RWPE2 (cell line): ENCODE measurements at places on chromosomes 11 and 22.

DNA sequence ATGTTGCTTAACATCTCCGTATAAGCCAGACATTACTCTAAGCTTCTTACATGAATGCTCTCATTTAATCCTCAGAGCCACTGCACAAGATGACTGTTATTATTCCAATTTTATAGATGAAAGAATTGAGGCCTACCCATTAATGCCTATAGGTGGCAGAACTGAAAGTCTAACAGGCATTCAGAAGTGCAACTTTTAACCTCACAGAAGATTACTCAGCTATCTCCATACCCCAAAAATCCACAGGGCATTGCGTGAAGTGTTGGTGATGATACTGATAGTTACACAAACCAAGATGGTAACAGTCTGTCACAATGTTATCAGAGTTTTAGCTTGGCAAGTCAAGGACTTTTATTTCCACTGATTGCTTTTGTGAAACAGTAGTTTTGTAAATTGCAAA is 130.5 kb downstream of the ARHGAP42 start:
- no peaks in the 10 kb centered on the region for H3K4me1 ChIP-seq
- H3K27ac ChIP-seq, result no peak overlapping the region
- no peaks in the 10 kb centered on the region for H3K36me3 ChIP-seq
- no peaks in the 10 kb centered on the region for H3K27me3 ChIP-seq
- no peak overlapping the region for H3K4me3 ChIP-seq
- DNase-seq, result no peak

- H3K4me1 ChIP-seq, result no peaks in the 10 kb centered on the region
- no peaks in the 10 kb centered on the region for H3K36me3 ChIP-seq
Measured at GRCh38 chr22:49525801-49526535, 301.7 kb downstream of the BRD1 start.

- no peak overlapping the region for H3K27ac ChIP-seq
- no peaks in the 10 kb centered on the region for H3K36me3 ChIP-seq
- no peak for DNase-seq
- peaks cover 9% of the 10 kb centered on the region for H3K4me1 ChIP-seq
- no peaks in the 10 kb centered on the region for H3K27me3 ChIP-seq
- no peak overlapping the region for H3K4me3 ChIP-seq
Measured at GRCh38 chr22:35563211-35563610, 22.6 kb downstream of the RASD2 start.

DNA sequence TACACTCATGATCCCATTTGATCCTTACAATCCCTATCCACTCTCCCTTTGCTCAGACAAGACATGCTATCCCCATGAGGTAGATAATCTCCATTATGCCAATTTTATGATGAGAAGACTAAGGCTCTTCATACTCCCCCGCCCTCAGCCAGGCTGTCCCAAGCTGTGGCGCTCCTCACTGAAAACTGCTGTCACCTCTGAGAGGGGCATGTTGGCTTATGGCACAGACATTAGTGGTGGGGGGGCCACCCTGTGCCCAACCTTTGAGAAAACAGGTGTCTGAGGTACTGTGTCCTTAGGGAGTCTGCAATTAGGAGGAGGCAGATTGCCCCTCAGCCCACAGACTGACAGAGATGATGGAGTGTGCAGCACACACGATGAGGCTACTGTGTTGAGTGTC is 2.4 kb downstream of the DDTL start:
- no peak overlapping the region for H3K4me3 ChIP-seq
- no peaks in the 10 kb centered on the region for H3K27me3 ChIP-seq
- no peak for DNase-seq
- no peak overlapping the region for H3K27ac ChIP-seq

DNA sequence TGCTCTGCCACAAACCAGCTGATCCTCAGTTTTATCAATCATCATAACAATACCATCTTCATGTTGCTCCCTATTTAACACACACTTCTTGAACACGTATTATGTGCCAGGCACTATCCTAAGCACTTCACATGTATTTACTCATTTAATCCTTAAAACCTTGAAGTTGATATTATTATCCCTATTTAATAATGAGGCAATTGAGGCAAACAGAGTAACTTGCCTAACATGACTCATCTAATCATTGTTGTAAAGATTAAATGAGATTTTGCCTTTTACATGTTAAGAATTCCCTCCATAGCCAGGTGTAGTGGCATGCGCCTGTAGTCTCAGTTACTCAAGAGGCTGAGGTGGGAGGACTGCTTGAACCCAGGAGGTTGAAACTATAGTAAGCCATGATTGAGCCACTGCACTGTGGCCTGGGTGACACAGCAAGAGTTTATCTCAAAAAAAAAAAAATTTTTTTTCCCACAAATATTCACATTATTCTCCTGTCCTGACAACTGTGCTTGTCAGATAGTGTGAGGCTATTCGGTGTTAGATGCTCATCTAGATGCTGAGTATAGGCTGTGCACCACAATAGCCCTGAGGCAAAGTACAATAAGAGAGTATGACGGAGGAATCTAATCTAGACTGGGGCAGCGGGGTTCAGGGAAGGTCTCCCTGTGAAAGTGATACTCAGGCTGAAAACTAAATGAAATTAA is 13.4 kb downstream of the CKAP5 start:
- DNase-seq, result no peak
- no peak overlapping the region for H3K4me3 ChIP-seq
- peaks cover 29% of the 10 kb centered on the region for H3K36me3 ChIP-seq
- no peak overlapping the region for H3K27ac ChIP-seq
